Breast epithelium (tissue), 4 donors: ENCODE measurements at places on chromosomes 5 and 9. TPM values are rescaled to one million over a fixed set of nuclear protein-coding genes. Genes with fewer than 3 reads are reported as not detected.

GRCh38 chr5:62256161-62257019, 49.6 kb upstream of the KIF2A start:
- DNase-seq = no peak

GRCh38 chr5:110038297-110038997, 348.7 kb downstream of the MAN2A1 start:
- DNase-seq = no peak

- DNase-seq = no peak
Measured at GRCh38 chr9:79667120-79667519, 95.4 kb downstream of the TLE4 start.

SPATA31E1 gene
- total RNA-seq = not detected

DNA sequence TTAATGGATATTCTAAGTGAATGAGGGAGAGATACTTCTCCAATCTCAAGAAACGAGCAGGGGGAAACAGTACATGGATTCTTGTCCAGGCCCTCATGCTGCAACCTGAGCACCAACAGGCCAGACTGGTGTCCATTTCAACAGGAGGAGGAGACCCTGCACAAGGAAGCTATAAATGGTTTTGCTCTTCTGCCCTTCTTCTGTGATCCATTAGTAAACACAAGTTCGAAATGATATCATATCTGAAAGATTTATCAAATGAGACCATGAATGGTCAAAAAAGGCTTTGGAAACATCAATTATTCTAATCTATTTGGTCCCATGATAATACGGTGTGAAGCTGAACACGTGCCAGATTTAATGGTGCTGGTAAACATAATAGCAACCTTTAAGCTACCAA, 109.8 kb downstream of the NR6A1 start:
- DNase-seq = no peak

- DNase-seq = no peak
Measured at GRCh38 chr9:129623331-129623730, 2.4 kb upstream of the C9orf50 start.

DNA sequence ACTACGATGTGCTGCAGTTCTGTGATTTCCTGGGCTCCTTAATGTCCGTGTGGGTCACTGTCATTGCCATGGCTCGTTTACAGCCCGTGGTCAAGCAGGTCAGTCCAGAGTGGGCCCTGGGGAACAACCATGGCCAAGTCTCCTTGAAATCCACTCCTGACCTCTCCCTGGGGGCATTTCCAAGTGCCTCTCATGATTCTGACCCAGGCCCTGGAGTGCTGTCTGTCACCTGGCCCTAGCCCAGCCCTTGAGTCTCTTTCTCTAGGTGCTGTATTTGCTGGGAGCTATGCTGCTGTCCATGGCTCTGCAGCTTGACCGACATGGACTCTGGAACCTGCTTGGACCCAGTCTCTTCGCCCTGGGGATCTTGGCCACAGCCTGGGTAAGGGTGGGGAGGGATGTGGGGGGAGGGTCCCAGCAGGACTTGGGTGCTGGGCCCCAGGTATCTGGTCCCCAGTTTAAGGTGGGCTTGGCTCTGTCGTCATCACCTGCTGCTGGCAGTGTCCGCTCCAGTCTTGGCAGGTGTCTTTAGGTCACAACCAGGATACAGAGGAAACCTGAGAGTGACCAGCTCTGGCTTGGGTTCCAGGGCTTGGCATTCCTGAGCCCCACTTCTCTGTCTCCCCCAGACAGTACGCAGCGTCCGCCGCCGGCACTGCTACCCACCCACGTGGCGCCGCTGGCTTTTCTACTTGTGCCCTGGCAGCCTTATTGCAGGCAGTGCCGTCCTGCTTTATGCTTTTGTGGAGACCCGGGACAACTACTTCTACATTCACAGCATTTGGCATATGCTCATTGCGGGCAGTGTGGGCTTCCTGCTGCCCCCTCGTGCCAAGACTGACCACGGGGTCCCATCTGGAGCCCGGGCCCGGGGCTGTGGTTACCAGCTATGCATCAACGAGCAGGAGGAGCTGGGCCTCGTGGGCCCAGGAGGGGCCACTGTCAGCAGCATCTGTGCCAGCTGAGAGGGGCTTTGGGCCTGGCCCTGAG, 17.0 kb downstream of the OR13J1 start:
- DNase-seq = peak; percentile 11

DNA sequence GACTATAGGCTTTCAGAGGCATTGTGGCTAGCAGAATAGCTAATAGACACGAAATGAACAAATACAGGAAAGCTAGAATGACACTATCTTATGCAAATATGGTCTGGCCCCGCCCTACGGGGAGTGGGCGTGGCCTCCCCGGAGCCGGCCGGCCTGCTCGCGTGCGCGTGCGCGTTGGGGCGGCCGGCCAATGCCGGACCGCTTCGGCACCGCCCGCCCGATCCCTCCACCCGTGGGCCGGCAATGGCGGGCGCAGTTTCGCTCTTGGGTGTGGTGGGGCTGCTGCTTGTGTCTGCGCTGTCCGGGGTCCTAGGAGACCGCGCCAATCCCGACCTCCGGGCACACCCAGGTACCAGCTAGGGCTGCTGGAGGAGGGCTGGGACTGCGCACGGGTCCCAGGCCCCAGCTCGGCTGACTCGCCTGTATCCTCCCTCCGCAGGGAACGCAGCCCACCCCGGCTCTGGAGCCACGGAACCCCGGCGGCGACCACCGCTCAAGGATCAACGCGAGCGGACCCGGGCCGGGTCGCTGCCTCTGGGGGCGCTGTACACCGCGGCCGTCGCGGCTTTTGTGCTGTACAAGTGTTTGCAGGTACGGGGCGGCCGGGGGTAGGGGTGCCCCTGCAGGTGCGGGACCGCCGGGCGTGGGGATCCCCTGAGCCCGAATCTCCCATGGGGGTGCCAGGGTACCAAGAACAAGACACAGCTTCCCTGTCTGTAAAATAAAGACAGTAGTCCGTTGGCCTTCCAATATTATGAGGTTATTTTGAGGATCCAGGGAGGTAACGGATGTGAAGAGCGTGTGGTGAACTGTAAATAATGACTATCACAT, at the start of gene CCDC107:
Gene CCDC107 (plus strand): TSS at position 156 of the 831 bp plus-strand sequence. CDS start 88 bp downstream, at position 244.
- peak; percentile 79 for DNase-seq

CLPTM1L gene
- 107 TPM for total RNA-seq

RFESD gene
- 3.4 TPM for total RNA-seq

GRCh38 chr5:118366429-118366828, 621.9 kb downstream of the DTWD2 start:
- no peak for DNase-seq

DNA sequence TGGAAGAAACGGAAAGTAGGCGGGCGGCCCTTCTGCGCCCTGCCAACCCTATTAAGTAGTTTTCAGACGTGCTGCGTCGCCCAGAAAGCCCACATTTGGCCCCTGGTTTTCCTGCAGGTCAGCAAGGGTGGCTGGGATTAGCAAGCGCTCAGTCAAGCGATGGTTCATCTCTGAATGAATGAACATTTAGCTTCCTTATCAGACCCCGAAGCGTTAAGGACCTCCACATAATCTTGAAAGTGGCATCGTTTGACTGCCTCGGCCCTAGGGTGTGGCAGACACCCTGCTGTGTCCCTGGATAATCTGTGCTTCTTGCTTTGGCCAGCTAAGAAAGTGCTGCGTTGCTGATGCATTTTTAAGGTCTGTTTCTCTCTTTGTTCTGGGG, 684 bp downstream of the TOR1B start:
- no peak for DNase-seq

DNA sequence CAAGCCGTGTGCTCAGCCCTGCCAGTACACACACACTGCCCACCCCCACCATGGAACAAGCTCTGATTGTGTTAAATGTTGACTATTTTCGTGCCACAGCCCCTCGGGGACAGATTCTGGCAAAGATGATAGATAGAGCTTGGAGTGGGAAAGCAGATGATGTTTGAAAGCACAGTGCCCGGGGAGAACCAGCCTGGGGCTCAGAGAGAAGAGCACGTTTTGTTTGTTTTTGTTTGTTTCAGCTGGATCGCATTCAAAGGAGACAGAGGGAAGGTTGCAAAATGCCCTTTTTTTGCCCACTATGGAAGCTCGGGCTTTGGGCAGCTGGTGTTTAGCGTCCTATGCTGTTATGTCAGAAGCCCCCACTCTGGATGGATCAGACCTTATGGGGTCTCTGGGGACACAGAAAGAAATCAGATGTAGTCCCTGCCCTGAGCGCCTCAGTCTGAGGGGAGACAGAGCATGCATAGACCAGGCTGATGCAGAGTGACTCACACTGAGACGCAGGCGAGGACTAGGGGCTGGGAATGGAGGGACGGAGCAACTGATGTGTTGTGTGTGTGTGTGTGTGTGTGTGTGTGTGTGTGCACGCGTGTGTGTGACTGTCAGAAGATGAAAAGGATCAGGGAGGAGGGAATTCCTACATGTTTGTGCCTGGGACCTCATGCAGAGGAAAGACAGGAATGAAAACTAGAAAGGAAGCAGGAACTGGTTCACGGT, 229.7 kb downstream of the MELK start:
- no peak for DNase-seq

- no peak for DNase-seq
Measured at GRCh38 chr9:114488398-114489129, 16.7 kb downstream of the WHRN start.

TRAF1 gene
- 8.6 TPM for total RNA-seq

DNA sequence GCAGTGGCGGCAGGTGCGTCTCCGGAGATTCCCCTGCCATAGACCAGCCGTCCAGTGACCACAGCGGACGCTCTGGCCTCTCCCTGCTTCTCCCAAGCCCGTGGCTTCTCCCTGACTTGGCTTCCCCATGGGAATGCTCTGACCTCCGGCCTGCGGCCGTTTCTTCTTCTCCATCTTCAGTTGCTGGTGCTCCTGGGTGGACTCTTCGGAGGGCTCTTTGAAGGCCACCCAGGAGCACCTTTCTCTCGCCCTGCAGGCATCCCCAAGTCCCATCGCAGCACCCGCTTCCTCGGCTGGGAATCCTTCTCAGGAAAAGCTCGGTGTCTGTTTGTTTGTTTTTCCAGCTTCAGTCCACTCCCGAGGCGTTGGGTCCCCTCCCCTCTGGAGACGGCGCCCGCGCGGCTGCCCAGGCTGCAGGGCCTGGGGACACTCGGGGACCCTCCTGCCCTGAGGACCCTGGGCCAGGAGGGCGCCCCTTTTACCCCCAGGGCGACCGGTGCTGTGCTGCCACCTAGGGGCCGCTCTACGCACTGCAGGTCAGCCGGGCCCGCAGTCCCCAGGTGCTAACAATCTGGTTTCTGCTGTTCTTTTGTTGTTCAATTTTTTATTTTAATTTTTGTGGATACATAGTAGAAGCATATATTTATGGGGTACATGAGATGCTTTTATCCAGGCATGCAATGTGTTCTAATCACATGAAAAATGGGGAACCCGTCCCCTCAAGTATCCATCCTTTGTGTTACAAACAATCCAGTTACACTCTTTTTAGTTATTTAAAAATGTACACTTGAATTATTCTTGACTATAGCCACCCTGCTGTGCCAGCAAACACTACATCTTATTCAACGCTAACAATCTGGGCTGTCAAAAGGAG, 197.9 kb upstream of the ADAMTS16 start:
- no peak for DNase-seq

DNA sequence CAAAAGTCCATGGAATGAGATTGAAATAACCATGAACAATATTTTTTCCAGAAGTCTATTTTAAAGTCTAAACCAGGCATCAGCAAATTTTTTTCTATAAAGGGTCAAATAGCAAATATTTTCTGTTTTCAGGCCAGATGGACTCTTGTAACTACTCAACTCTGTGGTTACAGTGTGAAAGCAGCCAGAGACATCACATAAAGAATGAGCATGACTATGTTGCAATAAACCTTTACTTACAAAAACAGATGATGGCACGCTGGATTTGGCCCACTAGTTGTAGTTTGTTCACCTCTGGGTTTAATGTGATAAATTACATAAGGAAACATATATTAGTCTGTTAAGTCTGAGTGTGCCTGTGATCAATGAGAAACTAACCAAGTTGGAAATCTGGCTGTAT, 319.2 kb downstream of the TRPM3 start:
- no peak for DNase-seq

GRCh38 chr9:119412399-119412798, 43.2 kb upstream of the BRINP1 start:
- no peak for DNase-seq

GRCh38 chr5:180201051-180201987, 7.7 kb downstream of the RASGEF1C start:
- DNase-seq = no peak

DNA sequence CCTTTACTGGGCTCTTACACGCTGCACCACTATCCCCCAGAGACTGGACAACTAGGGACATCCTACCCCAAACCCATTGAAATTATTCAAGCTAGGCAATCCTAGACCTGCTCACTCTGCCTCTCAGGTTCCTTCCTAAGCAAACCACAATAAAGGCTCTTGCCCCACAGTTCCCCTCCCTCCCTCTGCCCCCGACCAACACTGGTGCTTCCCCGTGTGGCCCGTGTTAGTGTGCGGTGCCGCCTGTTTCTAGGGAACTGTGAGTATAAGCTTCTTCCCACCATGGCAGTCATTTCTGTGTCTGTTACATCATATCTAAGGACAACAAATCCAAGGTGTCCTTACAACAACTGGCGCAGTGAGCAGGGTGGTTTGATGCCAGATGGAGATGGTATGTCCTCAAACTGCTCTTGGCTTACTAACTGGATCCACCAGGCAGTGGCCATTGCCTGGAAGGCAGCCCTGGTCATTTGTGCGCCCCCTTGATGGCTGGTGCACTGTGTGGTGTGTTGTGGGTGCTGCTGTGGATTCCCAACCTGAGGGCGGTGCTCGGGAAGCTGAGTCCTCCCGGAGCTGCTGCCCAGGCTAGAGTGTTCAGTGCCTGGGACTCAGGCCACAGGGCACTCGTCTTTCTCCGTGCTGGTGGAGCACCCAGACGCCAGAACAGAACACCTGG, 8.4 kb upstream of the MXD3 start:
- DNase-seq = no peak

APBB3 gene
- 39.8 TPM for total RNA-seq

GRCh38 chr9:91303741-91304415, 57.8 kb downstream of the AUH start:
- DNase-seq = no peak
